ENCODE measurements at places on chromosomes 5 and 9. TPM values are rescaled to one million over a fixed set of nuclear protein-coding genes. Genes with fewer than 3 reads are reported as not detected.

DNA sequence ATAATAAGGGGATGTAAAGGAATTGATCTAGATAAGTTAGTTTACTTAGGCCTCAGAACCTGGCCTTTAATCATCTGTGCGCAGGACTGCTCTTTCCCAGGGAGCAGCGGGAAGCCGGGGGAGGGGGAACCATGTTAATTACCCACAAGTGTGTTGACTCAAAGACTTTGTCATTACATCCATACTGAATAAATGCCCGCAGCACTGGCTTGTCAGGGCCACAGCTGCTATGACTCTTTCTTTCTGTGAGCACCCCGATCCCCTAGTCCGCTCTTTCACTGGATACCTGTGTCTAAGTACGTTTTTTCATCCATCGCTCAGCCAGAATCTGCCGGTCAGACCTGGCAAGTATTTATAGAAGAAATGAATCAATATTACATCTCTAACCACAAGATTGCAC, 249.3 kb upstream of the DMRT1 start:
- no peak for DNase-seq

DNA sequence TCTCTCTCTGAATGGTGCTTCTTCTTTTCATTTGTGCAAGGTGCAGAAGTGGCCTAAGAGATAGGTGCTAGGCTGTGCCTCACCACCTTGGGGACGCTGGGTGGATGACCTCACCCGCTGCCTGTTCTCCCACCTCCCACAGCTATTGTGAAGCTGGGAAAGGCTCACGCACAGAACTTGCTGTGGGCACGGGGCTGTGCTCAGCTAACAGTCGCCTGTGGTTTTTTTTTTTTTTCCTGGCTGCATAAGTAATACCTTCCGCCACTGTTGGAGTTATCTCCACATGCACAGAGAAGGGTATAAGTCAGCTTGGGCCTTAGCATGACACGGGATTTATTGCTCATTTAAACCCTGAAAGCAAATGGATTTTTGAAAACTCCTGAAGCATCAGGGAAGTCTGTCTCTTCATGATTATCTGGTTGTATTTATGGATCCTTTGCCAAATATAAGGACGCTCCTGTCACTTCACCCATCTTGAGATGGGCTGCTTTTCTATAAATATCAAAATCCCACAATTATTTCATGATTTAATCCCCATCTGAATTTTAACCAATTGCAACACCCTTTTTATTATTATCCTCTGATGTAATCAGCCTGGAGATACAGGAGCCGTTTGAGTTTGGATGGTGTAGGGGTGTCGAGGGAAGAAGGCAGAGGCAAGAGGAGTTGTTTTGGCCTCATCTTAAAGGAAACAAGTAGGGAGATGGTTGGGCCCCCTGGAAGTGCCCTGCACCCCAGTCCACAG, 9.0 kb downstream of the DBH start:
- DNase-seq: no peak

GRCh38 chr5:178298283-178298807, 65.7 kb upstream of the PHYKPL start:
- no peak for DNase-seq

DNA sequence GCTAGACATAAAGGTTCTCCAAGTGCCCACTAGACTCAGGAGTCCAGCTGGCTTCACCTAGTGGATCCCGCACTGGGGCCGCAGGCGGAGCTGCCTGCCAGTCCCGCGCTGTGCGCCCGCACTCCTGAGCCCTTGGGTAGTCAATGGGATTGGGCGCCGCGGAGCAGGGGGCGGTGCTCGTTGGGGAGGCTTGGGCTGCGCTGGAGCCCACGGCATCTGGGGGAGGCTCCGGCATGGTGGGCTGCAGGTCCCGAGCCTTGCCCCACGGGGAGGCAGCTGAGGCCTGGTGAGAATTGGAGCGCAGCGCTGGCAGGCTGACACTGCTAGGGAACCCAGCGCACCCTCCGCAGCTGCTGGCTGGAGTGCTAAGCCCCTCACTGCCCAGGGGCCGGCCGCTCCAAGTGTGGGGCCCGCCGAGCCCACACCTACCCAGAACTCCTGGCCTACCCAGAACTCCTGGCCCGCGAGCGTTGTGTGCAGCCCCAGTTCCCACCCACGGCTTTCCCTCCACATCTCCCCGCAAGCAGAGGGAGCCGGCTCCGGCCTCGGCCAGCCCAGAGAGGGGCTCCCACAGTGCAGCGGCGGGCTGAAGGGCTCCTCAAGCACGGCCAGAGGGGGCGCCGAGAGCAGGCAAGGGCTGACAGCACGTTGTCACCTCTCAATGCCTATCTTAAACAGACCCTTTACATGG, 260.7 kb upstream of the DMRT1 start:
- DNase-seq: no peak

The GABRA1 gene
- not detected for polyA plus RNA-seq

The IQGAP2 gene
- polyA plus RNA-seq: 8.2 TPM

The BARX1 gene
- 0.46 TPM for polyA plus RNA-seq

Measured in forelimb muscle (tissue), 1 donor.